ENCODE measurements at places on chromosomes 1 and 21.

- DNase-seq: no peak
These were observed 41.9 kb downstream of the RSPH1 start for GRCh38 chr21:42453986-42454570.

GRCh38 chr1:156691665-156692440 lies 13.5 kb downstream of the CRABP2 start:
- DNase-seq: peak; percentile 64

GRCh38 chr1:12615159-12615864 lies 2.7 kb downstream of the DHRS3 start:
- DNase-seq: peak; percentile 61

DNA sequence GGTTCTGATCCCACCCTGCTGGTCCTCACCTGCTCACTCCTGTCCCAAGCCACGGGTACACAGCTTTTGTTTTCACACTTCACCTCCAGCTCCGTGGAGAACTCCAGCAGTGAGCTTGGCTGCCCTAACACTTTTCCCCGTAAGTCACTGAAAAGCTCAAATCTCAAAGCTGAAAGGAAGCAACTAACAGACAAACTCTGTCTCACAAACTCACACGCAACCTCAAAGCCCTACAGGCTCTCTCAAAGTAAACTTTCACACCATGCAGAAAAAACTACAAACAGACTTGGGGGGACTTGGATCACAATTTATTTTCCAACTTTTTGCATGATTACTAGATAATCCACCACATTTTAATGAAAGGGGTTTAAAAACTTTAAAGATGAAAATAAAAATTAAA lies 88.3 kb downstream of the AK5 start:
- no peak for DNase-seq

- no peak for DNase-seq
These were observed 2.3 kb downstream of the ACTL8 start for GRCh38 chr1:17757426-17757825.

GRCh38 chr1:93729502-93729901 lies 47.9 kb upstream of the BCAR3 start:
- DNase-seq: no peak

GRCh38 chr1:59833022-59833421 lies 18.3 kb downstream of the HOOK1 start:
- no peak for DNase-seq

DNA sequence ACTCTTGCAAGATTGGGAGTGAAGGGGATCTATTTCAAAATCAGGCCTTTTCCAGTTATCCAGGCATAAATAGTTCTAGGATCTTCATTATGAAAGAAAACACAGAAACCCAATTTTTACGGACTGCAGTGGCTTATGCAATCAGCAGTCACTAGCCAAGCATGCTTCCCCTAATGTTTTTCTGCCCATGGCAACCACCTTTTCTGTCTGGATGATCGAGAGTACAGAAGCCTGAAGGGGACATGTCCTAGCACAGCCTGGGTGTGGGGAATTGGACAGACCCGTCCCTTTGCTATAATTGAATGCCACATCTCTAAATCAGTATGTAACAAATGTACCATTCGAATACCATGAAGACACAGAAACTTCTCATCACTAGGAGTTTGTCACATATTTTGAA lies 29.8 kb upstream of the NCAM2 start:
- no peak for DNase-seq

DNA sequence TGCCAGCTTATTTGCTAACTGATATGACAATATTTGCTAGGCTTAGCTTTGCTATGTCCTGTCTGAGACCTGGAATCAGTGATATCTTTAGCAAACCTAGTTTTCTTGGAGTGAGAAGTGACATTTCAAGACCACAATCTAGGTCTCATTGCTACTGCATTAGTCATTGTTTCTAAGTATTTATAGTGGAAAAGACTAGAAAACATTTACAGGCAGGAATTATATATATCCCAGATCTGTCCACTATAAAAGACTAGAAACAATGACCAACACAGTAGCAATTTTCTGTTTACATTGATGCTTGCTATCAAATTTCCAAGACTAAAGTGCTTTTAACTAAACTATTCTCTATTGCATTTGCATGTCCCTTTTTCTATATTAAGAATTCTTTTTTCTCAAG lies 5.0 kb upstream of the RGS18 start:
- DNase-seq: no peak

GRCh38 chr1:2242814-2243725 lies 15.0 kb downstream of the SKI start:
- DNase-seq: peak; percentile 84

DNA sequence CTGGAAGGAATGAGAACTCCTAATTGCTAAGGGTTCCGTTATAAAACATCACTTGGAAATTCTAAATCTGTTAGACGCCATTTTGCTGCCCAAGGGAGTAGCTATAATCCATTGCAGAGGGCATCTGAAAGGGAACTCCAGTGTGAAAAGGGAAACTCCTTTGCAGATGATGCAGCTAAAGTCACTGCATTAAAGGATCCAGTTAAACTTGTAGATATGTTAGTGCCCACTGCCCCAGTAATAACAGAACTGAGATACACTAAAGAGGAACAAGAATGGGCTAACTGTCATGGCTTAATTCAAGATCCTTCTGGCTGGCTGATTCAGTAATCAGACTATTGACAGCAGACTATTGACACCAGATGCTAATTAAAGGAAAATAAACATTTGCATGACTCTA lies 81.8 kb upstream of the KIAA0040 start:
- no peak for DNase-seq

GRCh38 chr21:15967661-15968060 lies 237.9 kb downstream of the USP25 start:
- DNase-seq: no peak

DNA sequence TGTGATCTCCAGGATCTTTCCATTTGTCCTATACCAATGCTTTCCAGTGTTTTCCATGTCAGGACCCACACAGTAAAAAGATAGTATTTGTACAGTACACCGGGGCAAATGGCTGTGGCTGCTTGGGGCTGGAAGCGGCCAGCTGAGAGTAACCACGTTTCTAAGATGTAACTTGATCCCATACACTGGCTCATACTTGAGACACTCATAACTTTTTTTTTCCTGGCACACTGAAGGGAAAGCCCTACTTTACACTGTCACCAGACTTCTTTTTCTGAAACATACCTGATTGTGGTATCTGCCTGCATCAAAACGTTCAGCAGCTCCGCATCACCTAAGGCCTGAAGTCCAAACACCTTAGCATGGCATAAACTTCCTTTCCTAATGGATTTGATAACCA lies 21.6 kb downstream of the VPS13D start:
- no peak for DNase-seq

Measured in inflammatory macrophage treated with lipopolysaccharide for 1 hour (primary cell).